ENCODE measurements at places on chromosomes 5 and 9.

- no peak for DNase-seq
These were observed 59.5 kb downstream of the VAV2 start for GRCh38 chr9:133932633-133933032.

DNA sequence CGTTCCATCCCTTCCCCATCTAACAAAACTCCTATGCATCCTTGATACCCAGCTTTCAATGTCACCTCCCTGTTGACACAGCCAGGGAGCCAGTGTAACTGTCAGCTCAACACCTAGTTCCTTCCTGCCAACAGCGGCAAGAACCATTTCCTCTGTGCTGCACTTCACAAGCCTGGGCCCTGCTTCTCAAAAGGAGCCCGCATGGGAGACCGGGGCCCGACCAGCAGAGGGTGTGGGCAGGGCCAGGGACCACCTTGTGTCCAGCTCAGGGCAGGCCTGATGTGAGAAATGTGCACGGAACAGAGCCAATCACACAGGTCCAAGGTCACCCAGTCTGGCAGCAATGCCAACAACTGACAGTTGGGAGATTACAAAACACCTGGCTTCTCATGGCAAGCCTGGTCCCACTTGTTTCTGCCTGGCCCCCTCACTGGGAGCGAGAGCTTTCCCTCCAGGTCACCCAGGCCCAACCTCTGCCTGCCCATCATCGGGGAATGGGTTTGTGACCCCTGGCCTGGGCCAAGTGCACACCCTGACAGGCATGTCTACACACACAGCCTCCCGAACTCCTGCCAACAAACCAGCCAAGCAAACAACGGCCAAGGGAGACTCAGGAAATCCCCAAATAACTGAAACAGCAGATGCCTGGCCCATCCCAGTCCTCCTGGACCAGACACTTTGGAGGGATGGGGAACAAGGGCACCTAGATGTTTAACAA is 3.1 kb downstream of the RNF44 start:
- DNase-seq = no peak

DNA sequence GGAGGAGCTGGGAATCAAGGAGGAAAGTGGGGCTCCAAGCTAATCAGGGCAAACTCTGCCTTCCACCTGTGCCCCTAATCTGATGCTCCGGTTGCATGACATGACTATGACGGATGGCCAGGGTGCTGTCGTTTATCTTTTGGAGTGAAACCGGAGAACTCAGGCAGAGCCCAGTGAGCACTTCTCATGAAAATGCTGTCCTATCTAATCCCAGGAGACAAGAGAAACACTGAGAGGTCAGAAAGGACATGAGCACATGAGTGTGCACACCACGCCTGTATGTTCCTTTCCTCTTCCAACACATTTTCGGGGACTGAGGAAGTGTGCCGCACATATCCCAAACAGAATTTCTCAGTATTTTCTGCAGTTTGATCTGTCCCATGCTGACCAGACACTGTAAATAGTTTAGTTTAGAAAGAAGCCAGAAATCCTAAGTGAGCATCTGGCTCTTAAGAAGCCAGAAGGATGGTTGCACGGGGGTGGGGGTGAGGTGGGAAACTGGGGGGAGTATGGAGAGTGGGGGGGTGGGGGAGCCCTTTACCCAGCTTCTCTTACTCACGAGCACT is 217.1 kb downstream of the TSSK1B start:
- DNase-seq = no peak

DNA sequence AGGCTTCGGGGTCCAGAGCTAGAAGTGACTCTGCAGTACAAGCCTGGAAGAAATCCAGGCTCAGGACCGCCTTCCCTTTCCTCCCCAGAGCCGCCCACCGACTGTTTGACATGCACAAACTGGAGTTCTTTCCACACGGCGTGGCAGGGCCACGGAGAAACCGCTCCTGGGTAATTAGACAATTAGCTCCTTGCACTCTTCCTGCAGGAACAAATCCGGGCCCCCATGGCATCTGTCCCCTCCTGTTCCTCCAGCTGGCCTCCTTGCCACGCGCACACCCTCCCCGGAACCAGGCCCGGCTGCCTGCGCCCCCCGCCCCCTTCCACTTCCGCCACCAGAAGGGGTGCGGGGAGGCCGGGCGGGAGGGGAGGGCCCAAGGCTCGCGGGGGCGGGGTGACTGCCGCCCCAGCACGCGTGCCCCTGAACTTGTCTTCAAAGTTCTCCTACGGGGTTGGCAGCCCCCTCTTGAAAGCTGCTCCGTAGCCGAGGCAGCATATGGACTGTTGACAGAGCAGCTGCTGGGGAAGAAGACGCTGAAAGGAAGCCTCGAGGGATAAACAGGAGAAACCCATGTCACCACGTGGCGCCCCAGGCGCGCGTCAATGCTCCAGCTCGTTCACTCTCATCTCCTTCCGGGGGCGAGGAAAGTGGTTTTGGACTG is 74.3 kb downstream of the SEC61B start:
- peak; percentile 5 for DNase-seq

- DNase-seq = no peak
These were observed 2.9 kb upstream of the MYOZ3 start for GRCh38 chr5:150658121-150658520.

- DNase-seq = no peak
These were observed 132.6 kb downstream of the MRPL36 start for GRCh38 chr5:1666812-1667588.

GRCh38 chr5:163360656-163361055 is 76.7 kb upstream of the CCNG1 start:
- no peak for DNase-seq

DNA sequence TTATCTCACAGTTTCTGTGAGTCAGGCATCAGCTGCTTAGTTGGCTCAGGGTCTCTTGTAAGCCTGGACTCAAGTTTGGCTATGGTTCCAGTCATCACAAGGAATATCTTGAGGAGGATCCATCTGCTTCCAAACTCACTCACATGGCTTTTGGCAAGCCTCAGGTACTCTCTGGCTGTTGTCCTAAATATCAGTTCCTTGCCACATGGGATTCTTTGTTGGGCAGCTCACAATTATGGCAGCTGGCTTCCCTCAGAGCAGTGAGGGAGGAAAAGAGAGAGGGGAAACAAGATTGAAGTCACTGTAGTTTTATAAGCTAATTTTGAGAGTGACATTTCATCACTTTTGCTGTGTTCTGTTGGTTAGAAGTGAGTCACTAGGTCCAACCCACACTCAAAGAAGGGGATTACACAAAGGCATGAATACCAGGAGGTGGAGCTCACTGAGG is 144.5 kb downstream of the GCNT1 start:
- DNase-seq = no peak

GRCh38 chr5:168513861-168514428 is 15.2 kb upstream of the FBLL1 start:
- no peak for DNase-seq

- no peak for DNase-seq
These were observed 27.3 kb downstream of the MACROH2A1 start for GRCh38 chr5:135371622-135372232.

GRCh38 chr5:170154297-170154696 is 48.6 kb downstream of the FOXI1 start:
- DNase-seq = no peak

DNA sequence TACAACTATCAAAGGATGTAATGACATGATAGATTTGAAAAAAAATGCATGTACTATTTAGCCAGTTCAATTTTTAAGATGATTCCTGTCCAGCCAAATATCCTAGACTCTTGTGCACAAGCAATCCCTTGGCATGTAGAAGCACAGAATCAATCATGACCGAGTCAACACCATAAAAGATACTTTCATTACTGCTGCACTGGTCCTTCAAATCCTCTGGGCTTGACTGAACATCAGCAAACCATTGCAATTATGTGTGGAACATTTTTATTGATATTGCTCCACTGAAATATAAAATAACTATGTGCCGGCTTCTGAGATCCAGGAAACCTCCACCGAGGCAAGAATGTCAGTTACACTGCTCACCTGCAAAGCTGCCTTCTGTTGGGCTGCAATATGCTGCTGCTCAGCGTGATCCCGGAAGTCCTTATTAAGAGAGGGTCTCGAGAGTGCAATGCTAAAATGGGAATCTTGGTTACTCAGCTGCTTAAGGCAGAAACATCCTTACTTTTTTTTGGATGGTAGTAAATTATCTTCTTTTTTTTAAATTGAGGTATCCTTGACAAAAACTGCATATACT is 28.7 kb downstream of the INIP start:
- DNase-seq = no peak

- no peak for DNase-seq
These were observed 24.0 kb upstream of the FAM120AOS start for GRCh38 chr9:93477397-93477796.

DNA sequence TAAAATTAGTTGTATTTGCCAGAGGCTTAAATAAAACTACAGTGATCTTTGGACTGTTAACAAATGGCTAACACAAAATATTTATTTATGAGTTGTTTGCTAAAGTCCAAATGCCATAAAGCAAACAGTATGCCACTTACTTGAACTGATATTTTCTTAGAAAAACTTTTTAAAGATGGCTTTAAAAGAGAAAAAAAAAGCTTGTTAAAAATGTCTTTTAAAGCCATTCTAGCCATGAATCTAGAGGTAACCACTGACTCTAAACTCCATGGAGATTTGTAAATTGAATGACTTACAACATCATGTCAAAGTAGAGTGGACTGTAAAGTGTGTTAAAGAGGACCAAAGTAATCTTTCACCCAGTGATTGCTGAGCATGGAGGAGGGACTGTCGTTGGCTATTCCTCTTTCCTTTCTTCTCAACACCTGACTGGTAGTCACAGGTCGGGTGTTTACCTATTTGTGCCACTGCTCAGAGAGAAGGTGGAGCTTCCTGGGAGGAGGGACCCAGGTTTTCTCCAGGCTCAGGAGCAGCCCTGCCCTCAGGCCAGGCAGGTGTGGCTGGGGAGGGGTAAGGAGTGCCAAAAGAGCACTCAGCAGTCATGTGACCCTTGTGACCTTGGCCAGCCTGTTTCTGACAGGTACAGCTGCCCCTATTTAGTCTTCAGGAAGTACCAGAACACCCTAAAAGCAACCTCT is 69.1 kb upstream of the TJP2 start:
- no peak for DNase-seq

DNA sequence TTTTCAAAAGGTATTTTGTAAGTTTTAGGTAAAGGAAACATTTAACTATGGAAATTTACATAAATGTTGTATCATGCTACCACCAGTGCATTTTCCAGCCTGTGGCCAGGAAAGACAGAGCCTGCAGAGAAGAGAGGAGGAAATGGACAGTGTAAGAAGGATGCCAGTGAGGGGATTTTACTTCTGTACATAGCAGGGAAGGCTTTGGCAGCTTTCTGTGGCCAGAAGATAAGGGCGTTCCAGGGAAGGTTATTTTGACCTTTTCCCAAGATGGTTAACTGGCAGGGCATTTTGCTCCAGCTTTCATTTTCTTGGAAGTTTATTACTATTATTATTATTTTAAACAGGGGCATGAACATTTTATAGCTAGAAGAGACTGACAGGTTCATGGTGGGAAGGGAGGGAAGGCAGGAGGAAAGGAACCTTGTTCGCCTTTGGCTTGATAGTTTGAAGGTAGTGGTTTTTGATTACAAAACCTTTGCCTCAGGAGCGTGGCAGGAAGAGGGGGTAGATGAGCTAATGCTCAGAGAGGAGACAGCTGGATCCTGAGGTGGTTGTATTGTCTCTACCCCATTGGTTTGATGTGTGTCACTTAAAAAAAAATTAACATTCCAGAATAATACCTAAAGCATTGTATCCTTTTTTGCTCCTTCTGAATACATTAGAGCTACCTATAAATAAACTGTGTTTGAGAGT is 4.1 kb downstream of the ISOC1 start:
- DNase-seq = no peak

DNA sequence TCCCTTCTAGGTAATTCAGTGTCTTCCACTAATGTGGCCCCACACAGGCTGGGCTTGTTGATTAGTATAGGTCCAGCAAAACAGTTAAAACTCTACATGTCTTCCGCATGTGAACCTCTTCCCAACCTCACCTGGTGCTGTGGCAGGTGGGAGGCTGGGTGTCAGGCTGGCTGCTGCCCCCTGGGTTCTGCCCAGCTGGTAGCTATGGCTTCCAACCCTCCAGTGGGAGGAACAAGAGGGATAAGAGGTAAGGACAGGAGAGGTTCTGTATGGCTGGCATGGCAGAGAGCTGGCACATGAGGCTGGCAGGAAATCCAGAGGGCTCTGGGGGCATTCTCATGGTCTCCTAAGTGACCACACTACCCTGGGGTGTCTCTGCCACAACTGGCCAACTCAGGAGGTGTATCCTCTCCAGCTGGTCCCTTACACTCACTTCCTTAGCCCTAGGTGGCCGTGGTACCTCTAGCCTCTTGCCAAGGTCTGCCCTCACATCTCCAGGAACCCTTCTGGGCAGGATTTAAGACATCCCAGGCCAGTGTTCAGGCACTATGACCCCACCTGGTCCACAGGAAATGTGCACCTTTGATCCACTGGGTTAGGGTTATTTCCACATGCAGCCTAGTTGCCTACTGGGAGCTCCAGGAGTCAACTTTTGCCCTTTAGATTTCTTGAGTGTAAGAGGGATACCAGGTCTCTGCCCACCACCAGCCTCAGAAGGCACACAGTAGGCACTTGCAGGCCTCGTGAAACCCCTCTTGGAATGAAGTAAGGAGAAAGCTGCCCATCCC is 41.7 kb downstream of the AHRR start:
- DNase-seq = no peak

GRCh38 chr9:79489261-79490000 is 82.3 kb upstream of the TLE4 start:
- peak; percentile 89 for DNase-seq

DNA sequence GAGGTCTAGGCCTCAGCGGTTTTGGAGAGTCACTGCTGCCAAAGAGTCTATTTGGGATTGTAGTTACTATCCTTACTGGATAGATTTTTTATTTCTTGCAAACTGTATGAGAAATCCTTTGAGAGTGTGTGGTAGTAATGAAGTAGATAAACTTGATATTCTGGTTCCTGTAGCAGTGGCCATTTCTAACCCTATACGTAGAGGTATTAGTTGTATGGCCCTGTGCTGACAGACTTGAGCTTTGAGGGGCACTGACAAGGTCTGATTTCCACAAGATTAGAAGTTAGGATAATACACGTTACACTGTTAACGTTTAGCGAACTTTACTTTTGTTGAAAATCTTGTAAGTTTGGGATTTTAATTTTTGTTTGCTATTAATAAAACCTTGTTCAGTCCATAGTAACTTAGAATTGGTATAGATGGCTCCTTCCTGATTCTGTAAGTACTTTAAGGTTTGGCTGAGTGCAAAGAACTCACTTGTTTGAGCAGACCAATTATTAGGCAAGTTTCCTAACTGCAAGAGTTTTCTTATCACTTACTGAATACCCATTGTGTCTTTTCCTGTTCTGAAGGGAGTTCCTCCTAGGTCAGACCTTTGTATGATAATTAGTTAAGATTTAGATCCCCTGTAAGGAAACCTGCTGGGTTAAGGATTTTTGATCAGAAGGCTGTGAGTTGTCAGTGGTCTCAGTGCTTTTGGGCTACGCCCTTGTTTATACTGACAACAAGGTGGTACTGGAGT is 31.4 kb downstream of the GCNT1 start:
- no peak for DNase-seq

- DNase-seq = no peak
These were observed 62.8 kb downstream of the HMCN2 start for GRCh38 chr9:130328349-130328801.

GRCh38 chr5:75648712-75649111 is 37.5 kb downstream of the ANKDD1B start:
- DNase-seq = no peak

GRCh38 chr9:91790917-91791316 is 159.1 kb downstream of the ROR2 start:
- no peak for DNase-seq

GRCh38 chr9:116653348-116654058 is 33.6 kb upstream of the TRIM32 start:
- peak; percentile 46 for DNase-seq

GRCh38 chr5:147853372-147853987 is 22.0 kb upstream of the SPINK1 start:
- DNase-seq = no peak

All from globus pallidus (tissue), 1 donor.